ENCODE measurements at places on chromosomes 2 and 18.

- no peak for DNase-seq
These were observed 172.2 kb downstream of the TMEM247 start for GRCh38 chr2:46651363-46652099.

- no peak for DNase-seq
These were observed 162.2 kb downstream of the BAZ2B start for GRCh38 chr2:159454185-159454584.

DNA sequence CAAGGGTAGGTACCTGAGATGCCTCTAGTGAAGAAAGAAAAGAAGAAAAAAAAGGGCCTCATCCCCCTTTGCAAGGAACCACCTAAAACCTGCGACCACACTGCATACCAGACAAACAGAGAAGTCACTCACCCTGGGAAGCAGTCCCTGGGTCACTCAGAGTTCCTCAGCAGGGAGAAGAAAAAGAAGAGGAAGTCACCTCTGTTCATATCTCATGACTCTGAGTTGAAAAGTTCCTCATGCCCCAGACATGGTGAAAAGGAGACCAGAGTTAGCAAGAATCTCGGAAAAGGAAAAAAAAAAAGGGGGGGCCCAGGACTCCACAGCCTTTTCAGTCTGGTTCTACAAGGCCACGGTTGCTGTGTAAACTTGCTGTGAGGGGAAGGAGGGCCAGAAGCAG lies 478.4 kb upstream of the NRXN1 start:
- no peak for DNase-seq

DNA sequence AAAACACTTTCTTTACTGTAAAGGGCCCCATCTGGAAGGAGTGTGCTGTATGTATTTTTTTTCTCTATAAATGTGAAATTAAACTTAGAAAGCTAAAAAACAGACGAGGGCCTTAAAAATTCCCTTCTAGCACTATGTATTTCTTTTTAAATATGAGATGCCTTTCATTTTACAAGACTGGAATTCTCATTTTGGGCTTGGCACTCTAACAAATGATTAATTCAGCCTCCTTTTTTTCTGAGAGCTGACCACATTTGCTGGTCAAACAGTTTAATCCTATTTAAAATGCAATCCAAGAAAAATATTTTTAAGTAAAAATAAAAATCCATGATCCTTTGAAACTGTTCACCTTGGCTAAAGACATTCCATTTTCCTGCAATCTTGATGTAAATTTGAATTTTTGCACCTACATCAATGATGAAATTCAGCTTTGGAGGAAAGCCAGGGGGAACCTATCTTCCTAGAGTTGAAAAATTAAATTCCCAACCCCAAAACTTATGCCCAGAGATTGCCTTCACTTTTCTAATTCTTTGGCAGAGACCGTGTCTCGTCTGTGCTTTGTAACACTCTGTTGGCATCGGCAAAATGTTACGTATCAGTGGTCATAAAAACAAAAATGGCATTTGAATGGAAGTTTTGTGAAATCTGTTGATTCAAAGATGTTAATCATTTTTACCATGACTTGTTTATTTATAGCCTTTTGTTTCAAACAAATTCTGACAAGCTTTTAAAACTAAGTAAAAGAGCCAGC lies 284.5 kb downstream of the ZNF521 start:
- no peak for DNase-seq

DNA sequence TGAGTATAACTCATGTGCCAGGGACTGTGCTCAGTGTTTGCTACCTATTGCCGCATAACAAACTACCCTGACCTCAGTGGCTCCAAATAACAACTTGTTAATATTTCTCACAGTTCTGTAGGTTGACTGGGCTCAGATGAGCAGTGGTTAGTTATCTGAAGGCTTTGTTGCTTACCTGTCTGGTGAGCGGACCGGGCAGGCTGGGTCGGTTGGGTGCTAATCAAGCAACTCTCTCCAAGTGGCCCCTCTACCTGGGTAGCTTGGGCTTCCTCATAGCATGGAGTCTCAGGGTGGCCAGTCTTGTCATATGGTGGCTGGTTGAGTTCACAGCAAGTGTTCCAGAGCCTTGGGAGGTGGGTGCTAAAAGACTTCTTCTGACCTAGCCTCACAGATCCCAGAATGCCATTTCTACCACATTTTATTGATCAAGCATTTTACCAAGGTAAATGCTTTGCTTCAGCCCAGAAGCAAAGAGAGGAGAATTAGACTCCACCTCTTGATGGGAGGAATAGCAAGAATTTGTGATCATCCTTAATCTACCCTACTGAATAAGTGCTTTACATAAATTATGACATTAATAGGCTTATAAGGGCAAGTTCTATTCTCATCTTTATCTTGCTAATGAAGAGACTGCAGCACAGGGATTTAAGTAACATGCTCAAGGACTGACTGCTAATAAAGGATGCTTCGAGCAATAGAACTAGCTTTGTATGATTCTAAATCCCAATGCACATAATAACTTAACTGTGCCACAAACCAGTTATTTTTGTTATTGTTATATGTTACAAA lies 16.9 kb downstream of the RAB31 start:
- no peak for DNase-seq

GRCh38 chr18:59689756-59690155 lies 7.5 kb downstream of the CCBE1 start:
- no peak for DNase-seq

GRCh38 chr18:75362435-75362834 lies 65.1 kb downstream of the SMIM21 start:
- no peak for DNase-seq

DNA sequence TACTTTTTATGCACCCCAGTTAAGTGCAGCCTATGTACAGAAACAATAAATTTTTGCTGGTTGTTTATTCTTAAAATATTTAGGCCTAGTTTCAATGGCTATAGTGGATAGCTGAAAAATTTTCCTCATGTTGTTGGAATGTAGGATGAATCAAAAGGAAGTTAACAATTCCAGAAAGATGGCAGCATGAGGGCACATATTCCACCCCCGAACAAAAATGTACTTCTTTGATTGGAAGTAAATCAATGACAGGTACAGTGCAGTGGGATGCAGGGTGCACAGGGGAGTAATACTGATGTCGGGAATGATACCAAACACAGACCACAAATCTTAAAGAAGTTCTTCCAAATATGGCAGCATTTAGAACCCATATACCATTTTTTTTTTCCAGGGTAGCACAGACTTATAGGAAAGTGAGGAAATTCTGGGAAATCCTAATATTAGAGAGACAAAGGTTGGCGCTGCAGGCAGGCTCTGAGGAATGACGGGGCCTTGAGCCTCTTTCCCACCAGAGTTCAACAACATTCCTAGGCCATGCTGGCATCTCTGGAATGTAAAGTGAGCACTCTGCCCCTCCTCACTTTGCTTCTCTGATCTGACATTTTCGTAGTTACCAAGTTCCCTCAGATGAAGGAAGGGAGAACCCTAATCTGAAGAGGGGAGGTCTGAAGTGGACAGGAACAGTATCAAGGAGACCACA lies 36.6 kb upstream of the IKZF2 start:
- DNase-seq, result no peak

GRCh38 chr2:120014226-120014980 lies 1.5 kb downstream of the EPB41L5 start:
- no peak for DNase-seq

GRCh38 chr2:149787206-149787605 lies 199.6 kb upstream of the MMADHC start:
- DNase-seq, result no peak

DNA sequence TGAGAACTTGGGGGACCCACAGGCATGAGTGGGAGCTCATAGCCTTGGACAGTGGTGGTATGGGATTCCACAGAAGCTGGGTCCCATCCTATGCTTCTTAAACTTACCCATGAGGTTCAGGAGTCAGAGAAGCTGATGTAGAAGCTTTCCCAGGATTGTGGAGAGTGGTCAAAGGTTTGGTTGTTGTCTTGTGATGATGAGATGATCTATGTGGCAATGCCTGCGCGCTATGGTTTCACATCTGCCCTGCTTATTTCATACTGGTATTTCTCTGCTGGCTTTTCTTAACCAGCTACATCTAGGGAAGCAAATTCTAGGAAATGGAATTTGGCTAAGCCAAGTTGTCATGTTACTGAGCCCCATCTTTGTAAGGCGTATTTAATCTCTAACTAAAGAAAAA lies 168.6 kb downstream of the ZNF407 start:
- no peak for DNase-seq

DNA sequence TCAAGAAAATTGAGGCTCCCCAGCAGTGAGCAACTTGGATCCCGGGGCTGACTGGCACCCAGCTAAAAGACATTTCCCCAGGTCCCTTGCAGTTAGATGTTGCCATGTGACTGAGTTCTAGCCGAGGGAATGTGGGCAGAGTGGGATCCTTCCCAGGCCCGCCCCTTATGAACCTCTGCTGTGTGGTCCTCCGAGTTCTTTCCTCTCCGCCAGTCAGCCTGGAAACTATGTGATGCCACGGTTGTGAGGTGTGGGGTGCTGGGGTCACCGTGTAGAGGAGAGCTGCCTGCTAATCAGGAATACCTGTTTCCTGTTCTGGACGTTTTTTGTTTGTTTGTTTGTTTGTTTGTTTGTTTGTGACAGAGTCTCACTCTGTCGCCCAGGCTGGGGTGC lies 45.5 kb downstream of the TMEM37 start:
- DNase-seq, result no peak

GRCh38 chr2:30653847-30654246 lies 153.4 kb downstream of the CAPN13 start:
- no peak for DNase-seq

- no peak for DNase-seq
These were observed 306.0 kb downstream of the FBXO15 start for GRCh38 chr18:73841661-73842060.

GRCh38 chr2:198591586-198591985 lies 787.2 kb downstream of the PLCL1 start:
- no peak for DNase-seq

DNA sequence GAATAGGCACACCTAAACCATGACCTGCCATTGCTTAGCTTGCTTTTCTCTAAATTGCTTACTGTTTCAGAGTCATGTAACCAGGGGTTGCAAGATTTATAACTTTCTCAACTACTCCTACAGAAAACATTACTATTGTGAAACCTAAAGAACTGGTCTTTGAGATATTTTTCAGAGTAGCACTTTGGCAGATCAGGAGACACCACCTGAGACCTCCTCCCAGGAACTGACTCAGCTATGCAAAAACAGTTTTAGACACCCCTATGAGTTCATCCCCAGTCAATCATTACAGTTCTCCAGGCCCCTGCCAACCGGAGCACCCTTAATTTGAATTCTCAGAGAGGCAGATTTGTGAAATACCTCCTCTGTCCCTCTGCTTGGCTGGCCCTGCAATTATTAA lies 80.3 kb downstream of the MBOAT2 start:
- no peak for DNase-seq

GRCh38 chr2:200469708-200470211 lies 40.1 kb downstream of the KCTD18 start:
- no peak for DNase-seq

- DNase-seq, result no peak
These were observed 100.0 kb downstream of the AQP4 start for GRCh38 chr18:26765498-26765897.

GRCh38 chr2:43212216-43212835 lies 14.1 kb downstream of the ZFP36L2 start:
- no peak for DNase-seq

DNA sequence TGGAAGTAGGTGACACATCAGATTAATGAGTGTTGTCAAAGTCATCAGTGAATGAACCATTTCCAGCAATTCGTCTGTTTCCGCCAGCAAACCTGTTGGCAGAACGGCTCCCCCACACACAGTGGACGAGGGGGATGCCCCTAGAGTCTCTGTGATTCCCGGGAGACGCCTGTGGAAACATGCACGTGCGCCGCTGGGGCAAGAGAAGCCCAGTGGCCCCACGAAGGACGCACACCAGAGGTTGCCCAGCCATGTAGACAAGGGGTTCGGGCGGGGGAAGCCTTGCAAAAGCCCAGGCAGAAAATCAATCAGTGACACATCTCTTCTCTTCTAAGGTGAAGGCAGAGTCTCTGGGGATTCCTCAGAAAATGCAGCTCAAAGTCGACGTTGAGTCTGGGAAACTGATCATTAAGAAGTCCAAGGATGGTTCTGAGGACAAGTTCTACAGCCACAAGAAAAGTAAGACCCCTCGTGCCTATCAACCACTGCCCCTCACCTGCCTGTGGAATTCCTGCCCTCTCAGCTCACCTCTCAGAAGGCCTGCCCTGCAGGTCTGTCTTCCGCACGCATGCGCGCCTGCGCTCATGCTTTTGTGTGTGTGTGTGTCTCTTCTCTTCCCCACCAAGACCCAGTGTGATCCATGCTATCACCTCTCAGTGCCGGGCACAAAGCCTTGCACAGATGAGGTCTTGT lies 87.1 kb downstream of the INPP5D start:
- DNase-seq, result no peak

DNA sequence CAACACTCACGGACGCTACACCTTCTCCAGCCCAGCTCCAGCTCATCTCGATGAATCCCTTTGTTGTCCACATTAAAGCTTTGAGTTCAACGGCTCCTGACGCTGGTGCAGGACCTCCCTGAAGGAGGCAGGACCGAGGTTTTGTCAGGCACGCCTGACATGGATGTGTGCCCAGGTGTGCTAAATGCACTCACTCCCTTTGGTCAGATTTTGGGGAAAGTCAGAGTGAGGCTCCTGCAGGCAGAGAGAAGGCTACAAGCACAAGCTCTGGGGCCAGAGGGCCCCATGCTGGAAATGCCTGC lies 78.6 kb downstream of the NDUFA10 start:
- no peak for DNase-seq

DNA sequence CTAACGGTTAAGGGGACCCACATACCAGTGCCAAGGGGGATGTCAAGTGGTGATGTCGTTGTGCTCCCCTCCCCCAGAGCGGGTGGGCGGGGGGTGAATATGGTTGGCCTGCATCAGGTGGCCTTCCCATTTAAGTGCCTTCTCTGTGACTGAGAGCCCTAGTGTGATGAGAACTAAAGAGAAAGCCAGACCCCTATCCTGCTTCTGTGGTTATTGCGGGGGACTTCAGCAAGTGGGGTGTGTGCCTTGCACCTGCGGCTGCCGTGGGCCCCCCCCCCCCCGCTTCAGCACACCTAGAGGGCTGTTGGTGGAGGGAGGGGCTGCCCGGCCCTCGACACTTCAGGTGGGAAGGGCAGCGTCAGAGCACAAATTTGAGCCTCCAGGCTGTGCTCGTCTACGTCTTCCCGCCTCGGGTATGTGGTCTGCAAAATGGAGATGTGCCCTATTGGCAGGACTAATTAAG lies 6.1 kb downstream of the CTDSP1 start:
- DNase-seq, result no peak

DNA sequence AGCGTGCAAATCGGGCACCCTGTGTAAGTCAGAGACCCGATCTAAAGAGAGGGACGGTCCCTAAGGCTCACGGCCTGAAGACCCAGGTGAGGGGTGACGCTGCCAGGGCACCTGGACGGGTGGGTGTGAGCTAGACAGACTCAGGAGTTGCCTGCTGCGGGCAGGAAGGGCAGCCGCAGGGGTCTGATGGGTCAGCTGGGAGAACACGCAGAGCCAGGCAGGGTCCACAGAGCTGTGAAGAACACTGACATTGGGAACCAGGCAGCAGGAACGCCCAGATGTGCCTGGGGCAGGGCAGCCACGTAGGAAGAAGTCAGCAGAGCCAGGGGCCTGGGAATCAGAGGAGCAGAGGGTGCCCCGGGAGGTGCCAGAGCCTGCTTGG lies 25.9 kb downstream of the HDAC4 start:
- no peak for DNase-seq

All from stimulated activated CD8-positive, alpha-beta memory T cell treated with anti-CD3 and anti-CD28 coated beads, Interleukin-2, amount 100 ng/mL, for 48 hours (primary cell).